Stimulated activated CD8-positive, alpha-beta memory T cell treated with anti-CD3 and anti-CD28 coated beads, Interleukin-12 subunit alpha, Interleukin-12 subunit beta, amount 100 ng/mL, for 4 hours (primary cell): ENCODE measurements at places on chromosomes 5 and 9.

- DNase-seq: no peak
Observed at GRCh38 chr5:83517072-83517687, 45.6 kb downstream of the VCAN start.

GRCh38 chr5:105392710-105393149 is 1830.1 kb upstream of the NUDT12 start:
- no peak for DNase-seq

DNA sequence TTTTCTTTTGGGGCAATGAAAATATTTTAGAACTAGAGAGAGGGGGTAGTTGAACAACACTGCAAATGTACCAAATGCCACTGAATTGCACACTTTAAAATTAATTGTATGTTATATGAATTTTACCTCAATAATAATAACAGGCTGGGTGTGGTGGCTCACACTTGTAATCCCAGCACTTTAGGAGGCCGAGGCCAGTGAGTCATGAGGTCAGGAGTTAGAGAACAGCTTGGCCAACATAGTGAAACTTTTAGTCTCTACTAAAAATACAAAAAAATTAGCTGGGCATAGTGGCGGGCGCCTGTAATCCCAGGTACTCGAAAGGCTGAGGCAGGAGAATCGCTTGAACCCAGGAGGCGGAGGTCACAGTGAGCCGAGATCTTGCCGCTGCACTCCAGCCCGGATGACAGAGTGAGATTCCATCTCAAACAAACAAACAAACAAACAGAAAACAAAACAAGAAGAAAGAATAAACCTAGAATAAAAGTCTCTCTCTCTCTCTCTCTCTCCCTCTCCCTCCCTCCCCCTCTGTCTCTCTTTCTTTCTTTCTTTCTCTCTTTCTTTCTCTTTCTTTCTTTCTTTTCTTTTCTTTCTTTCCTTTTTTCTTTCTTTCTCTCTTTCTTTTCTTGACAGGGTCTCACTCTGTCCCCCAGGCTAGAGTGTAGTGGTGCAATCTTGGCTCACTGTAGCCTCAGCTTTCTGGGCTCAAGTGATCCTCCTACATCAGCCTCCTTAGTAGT is 91.1 kb downstream of the BASP1 start:
- DNase-seq: no peak

DNA sequence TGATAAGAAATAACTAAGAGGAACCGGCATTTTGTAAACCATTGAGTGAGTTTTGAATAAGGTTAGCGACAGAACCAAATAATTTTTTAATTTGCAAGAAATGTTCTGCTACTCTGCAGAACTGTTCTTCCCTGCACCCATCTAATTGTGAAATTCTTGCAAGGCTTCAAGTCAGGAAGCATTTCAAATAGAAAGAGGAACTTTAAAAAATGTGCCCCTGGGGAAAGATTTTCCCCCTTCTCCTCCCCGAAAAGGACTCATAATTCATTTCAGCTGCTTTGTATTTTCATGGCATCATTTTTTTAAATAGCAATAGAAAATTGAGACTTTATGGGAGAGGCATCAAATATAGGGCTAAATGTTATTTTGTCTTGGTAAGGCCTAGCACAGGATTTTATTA is 180.9 kb upstream of the ANKRD55 start:
- DNase-seq: no peak

- no peak for DNase-seq
Observed at GRCh38 chr9:127919253-127919815, 2.5 kb upstream of the ST6GALNAC4 start.

- no peak for DNase-seq
Observed at GRCh38 chr5:77973253-77973609, 197.1 kb upstream of the TBCA start.

- no peak for DNase-seq
Observed at GRCh38 chr5:9466697-9467096, 79.2 kb downstream of the SEMA5A start.

GRCh38 chr5:7478459-7478858 is 82.5 kb downstream of the ADCY2 start:
- DNase-seq: no peak

- no peak for DNase-seq
Observed at GRCh38 chr9:24416136-24416535, 129.6 kb downstream of the IZUMO3 start.

DNA sequence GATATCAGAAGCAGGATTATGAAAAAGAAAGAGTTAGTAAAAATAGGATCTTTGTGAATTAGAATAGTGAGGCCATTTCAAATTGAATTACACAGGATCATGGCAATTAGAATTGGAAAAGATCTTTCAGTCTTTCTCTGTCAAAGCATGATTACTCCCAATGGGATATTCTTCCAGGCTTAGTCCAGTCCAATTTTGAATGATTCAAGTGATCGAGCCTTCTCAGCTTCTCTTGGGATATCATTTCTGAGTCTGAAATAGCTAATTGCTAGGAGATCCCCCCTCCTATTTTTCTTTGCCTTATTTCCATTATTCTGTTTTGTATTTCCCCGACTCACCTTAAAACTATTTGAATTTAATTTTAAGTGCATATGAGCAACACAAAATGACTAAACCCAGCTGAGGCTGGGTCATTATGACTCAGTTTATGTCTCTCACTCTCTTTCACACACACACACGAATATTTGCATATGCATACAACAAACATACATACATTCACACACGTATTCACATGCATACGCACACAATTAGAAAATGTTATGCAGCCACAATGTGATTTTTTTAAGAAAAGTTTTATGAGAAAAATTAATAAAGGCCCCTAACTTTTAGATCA is 34.8 kb upstream of the EFNA5 start:
- DNase-seq: no peak
